ENCODE measurements at places on chromosomes 1 and 21. TPM values are rescaled to one million over a fixed set of nuclear protein-coding genes. Genes with fewer than 3 reads are reported as not detected.

Gene PROK1
- not detected for total RNA-seq

Gene EEIG2
- 7.7 TPM for total RNA-seq

Gene ILDR2
- total RNA-seq, result 0.14 TPM

Gene MAP3K7CL
- total RNA-seq, result 8.1 TPM

Gene SELL
- total RNA-seq, result 3.6 TPM

Gene CR1L
- total RNA-seq, result not detected

Gene SPRR2B
- not detected for total RNA-seq

Gene GPR37L1
- total RNA-seq, result not detected

Gene MTARC1
- total RNA-seq, result 3.4 TPM

Gene KPRP
- not detected for total RNA-seq

Gene TMIGD3
- total RNA-seq, result not detected

Gene AADACL3
- total RNA-seq, result not detected

Gene ADAMTS1
- 144 TPM for total RNA-seq

Gene C1orf87
- not detected for total RNA-seq

Gene S100A8
- total RNA-seq, result not detected

Gene SLC9C2
- total RNA-seq, result not detected

Gene C1orf56
- total RNA-seq, result 2.9 TPM

Gene SMIM1
- 0.66 TPM for total RNA-seq

Gene RAB4A
- 19.3 TPM for total RNA-seq

Gene GBP6
- total RNA-seq, result not detected

Gene LCE4A
- total RNA-seq, result not detected

Gene TEDDM1
- not detected for total RNA-seq

Gene CASQ2
- total RNA-seq, result not detected

Gene ARHGAP30
- total RNA-seq, result not detected

Gene SLC35F3
- total RNA-seq, result not detected

Gene CD52
- not detected for total RNA-seq

Gene IQGAP3
- total RNA-seq, result 51.6 TPM

Gene C1orf146
- total RNA-seq, result not detected

Gene PPIAL4G
- total RNA-seq, result not detected

Gene SLC1A7
- total RNA-seq, result not detected

Gene COL8A2
- total RNA-seq, result 3.6 TPM

Gene CTSS
- total RNA-seq, result 35.2 TPM

Gene GSTM1
- total RNA-seq, result 12.2 TPM

Gene BTBD19
- total RNA-seq, result 14.3 TPM

Gene MPL
- total RNA-seq, result 0.07 TPM

Gene NTMT2
- total RNA-seq, result not detected

Gene ETV3L
- total RNA-seq, result not detected
